ENCODE measurements at places on chromosomes 4 and X.

- no peak for DNase-seq
Observed at GRCh38 chrX:44162964-44163475, 180.5 kb downstream of the EFHC2 start.

- DNase-seq: no peak
Observed at GRCh38 chr4:97624204-97624603, 519.1 kb downstream of the STPG2 start.

GRCh38 chr4:106287353-106287969, 28.5 kb downstream of the TBCK start:
- no peak for DNase-seq

- DNase-seq: no peak
Observed at GRCh38 chr4:91590260-91590659, 713.5 kb upstream of the GRID2 start.

DNA sequence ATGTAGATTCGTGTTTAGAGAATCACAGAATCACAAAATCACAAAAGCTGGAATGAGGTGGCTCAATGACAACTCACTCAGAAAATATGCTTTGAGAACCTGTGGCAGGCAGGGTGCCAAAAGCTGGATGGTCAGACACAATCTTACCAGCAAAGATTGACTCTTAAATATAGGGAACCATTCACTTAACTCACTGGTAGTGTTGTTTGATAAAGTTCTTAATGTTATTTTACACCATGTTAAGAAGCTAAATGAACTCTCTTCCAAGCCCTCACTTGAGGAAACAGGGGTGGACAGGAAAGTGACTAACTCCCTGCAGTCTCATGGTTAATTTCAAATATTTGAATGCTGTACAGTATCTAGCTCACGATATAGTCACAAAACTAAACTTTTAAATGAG, 5.7 kb upstream of the SCOC start:
- no peak for DNase-seq

GRCh38 chrX:85375333-85375738, 4.1 kb downstream of the POF1B start:
- no peak for DNase-seq

DNA sequence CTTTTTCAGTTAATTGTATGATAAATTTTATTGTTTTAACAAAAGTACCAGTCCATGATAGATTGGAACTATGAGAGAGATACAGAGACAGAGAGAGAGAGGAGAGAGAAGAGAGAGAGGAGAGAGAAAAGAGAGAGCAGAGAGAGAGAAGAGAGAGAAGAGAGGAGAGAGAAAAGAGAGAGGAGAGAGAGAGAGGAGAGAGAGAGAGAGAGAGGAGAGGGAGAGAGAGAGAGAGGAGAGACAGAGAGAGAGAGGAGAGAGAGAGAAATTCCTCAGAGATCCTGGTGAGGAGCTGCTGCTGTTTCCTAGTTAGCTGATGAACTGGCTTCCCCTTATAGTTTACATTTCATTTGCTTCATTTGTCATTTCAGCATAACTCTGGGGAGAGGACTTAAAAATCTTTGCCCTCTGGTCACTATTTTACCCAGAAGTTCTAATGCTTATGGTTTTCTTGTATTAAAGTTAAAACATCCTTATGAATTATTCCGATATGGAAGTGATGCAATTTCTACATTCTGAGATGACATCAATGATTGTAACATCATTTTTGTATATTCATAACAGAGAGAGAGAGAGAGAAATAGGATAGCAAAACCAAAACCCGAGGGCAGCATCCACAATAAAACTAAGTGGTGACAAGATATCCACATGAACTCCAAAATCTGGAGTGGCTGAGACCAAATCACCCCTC, 10.8 kb downstream of the CTAG1A start:
- no peak for DNase-seq

DNA sequence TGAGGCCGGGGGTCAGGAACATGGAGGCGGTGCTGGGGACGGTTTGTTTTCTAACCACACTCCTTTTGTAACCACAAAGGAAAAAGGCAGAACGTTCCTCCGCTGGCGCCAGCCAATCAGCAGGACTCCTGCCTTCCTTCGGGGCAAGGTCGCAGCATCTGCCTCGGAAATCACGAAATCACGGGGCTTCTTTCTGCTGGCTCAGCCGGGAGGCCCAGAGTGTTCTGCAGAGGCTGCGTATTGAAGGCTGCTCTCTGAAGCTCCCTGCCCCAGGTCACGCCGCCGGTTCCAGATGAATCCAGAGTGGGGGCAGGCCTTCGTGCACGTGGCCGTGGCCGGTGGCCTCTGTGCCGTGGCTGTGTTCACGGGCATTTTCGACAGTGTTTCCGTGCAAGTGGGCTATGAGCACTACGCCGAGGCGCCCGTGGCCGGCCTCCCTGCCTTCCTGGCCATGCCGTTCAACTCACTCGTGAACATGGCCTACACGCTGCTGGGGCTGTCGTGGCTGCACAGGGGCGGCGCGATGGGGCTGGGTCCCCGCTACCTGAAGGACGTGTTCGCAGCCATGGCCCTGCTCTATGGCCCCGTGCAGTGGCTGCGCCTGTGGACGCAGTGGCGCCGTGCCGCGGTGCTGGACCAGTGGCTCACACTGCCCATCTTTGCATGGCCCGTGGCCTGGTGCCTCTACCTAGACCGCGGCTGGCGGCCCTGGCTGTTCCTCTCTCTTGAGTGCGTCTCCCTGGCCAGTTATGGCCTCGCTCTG, 9.4 kb downstream of the TMEM187 start:
- no peak for DNase-seq

DNA sequence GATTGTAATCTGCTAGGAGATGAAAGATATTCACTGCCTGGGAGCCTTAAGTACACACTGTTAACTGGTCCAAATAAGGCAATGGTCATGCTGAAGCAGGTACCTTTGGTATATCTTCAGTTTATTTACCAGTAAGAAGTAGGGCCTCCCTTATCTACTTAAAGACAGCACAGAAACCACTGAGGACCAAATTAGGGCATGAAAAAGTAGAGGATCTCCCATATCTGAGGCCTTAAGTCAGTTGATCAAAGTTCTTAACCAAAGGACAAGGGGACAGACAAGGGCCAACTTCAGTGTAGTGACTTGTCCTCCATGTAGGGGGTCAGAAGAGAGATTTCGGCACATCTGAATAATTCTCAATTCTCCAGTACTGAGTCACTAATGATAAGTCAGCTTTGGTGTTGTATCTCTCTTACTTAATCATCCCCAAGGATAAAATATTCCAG, 59.1 kb downstream of the AMELX start:
- DNase-seq: no peak

DNA sequence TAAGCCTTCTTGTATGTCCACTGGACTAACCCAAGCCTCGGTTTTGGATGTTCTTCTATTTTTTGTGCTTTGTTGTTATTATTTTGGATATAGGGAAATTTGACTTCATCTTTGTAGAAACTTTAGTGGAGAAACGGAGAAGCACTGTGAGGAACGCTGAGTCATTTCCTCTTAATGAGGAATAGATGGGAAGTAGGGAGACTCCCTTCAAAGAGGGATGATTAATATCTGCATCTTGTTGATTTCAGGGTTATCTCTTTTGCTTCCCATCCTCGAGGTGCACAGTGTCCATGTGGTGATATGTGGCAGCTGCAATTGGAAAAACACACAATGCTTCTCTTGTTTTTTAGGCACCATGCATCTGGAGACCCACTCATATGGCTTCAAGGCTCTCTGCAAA, 1147.9 kb downstream of the NLGN4X start:
- DNase-seq: no peak

DNA sequence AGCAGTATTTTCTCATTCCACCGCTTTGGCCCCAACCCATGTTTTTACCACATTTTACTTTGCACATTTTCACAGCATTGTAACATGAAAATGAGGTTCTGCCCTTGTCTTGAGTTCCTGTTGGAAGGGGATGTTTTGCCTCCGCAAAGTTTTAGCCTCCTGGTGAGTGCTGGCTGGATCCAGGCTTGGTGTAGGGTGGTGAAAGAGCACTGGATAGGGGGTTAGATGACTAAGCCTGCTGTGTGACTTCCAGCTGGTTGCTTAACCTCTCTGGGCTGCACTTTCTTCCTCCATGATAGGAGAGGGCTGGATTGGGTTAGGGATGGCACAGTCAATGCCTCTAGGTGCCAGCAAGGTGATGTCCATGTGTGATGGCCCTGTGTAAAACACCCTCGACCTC, 28.9 kb downstream of the CYTL1 start:
- DNase-seq: no peak
